ENCODE measurements at places on chromosomes 6 and 20.
A peak's percentile ranks its signal among the peaks of the same experiment; 100 is the strongest.

GRCh38 chr6:17007749-17008148 is 94.1 kb upstream of the STMND1 start:
- no peak for DNase-seq

DNA sequence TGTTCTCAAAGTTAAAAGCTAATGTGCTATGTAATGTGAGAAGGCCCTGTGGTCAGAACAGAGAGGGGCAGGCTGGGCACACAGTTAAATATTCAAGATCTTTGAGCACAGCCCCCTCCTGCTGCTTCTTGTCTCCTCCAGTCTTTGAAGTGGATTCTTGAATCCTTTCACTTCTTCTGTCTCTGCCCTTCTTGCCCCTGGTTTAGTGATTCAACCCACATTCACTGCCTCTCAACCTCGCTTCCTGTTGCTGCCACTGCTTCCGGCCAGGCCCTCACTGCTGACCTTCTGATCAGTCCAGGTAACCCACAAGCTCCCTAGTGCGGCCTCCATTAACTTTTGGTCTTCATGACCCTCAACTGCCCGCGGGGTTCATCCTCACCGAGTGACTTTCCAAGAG is 417.3 kb upstream of the NOX3 start:
- DNase-seq = no peak

GRCh38 chr20:36917240-36917639 is 34.3 kb downstream of the SAMHD1 start:
- no peak for DNase-seq

DNA sequence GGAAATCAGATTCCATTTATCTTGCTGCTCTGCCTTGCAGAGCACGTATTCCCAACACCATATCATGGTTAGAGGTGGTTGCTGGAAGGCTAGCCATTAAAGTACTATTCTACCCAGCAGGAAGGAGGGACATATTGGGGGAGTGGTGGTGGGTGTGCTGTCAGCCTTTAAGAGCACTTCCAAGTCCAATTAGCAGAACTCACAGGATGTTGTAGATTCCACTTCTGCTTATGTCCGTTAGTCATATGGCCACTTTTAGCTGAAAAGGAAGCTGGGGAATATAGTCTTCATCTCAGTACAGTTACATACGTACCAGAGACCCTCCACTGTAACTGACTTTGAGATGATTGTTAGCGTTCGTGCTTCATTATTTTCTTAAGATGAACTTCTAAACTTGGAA is 94.4 kb downstream of the SAMD3 start:
- DNase-seq = no peak

DNA sequence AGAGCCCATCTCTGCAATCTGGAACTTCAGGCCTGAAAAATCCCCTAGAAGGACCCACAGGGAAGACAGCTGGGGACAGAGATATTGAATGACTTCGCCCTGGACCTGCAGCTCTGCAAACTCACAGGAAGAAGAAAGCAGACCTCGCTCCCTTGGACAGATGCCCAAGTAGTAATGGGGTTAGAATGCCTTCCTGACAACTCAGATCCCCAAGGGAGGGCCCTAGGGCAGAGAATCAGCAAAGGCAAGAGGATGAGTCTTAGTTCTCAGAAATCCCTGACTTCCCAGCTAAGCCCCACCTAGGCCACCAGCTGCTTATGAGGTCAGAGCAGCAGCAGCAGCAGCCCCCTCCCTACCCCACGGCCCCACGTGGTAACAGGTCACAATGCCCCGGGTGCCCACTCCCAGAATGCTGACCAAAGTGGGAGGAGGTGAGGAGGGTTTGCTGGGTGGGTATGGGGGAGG is at the start of gene C20orf141:
C20orf141 (plus strand) TSS at position 401 of the 465 bp plus-strand sequence. CDS start 198 bp downstream, outside the sequence.
- peak; percentile 98 for DNase-seq

DNA sequence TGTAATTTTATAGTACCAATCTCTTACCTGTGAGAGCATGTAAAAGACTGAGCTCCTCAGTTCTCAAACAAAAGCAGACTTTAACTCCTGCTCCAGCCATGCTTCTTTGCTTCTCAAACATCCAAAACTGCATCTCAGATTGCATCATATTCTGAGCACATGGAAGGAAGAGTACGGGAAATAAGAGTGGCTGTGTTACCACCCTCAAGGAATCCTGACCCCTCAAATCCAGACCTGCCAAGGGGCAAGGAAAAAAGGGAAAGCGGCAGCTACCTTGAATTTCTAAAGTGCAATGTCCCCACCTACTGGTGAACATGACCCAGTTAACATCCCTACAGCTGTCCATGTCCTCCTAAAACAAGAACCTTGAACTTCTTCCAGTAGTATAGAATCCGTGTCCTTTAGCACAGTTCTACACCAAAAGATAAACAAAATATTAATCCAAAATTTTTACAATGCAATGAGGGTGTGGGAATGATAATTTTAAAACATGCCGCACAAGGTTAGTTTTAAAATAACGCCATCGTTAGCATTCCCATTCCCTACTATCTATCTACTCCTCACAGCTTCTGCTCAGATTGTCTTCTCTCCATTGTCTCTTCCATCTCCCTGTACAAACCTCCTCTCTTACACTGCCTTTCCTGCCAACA is 34.1 kb upstream of the HLA-DQB1 start:
- peak; percentile 19 for DNase-seq

GRCh38 chr6:73081955-73082354 is 143.3 kb downstream of the KHDC1L start:
- no peak for DNase-seq

GRCh38 chr6:27066802-27067201 is 180.7 kb upstream of the PRSS16 start:
- DNase-seq = no peak

DNA sequence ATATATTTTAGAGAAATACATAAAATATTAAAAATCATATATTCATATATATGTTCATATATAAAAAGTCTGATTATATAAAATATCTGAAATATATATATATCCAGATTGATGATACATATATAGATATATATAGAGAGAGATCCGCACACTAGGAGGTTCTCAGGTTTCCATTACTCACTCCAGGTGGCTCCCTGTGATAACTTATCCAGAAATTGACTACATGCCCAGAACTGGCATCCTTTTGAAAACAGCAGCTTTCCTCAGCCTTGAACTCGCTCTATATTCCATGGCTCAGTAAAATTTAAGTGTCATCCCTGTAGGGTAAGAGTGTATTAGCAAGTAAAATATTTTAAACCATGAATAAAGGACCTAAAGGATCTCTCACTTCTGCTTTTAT is 206.8 kb downstream of the TINAG start:
- DNase-seq = no peak

- DNase-seq = no peak
Observed at GRCh38 chr6:117072134-117072533, 193.2 kb upstream of the VGLL2 start.

DNA sequence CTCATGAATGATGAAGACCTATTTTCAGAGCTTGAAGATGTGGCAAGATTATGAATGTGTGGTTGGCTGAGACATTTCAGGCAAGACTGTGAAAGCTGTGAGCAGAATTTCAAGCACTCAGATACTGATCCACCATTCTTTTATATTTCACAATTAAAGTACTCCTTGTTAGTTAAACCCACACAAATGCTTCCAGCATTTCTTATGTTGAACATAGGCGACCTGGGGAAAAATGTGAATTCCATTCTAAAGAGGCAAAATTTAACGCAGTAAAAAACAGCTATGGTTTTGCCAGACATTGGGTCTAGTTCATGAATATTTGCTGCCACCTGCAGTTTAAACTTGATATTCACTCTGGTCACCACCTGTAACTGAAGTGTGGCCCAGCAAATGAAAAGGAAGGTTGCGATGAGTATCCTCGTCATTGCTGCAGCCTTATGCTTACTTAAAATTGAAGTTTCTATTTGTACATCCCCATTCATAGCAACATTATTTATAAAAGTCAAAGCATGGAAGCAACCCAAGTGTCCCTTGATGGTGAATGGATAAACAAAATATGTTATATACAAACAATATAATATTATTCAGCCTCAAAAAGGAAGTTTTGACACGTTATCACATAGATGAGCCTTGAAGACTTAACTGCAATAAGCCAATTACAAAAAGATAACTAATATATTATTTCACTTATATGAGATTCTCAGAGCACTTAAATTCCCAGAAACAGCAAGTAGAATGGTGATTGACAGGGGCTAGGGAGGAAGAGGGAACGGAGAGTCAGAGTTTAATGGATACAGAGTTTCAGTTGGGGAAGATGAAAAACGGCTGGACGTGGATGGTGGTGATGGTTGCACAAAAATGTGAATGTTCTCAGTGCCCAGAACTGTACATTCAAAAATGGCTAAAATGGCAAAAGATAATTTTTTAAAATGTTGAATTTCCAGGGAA is 32.4 kb upstream of the FAM184A start:
- no peak for DNase-seq

DNA sequence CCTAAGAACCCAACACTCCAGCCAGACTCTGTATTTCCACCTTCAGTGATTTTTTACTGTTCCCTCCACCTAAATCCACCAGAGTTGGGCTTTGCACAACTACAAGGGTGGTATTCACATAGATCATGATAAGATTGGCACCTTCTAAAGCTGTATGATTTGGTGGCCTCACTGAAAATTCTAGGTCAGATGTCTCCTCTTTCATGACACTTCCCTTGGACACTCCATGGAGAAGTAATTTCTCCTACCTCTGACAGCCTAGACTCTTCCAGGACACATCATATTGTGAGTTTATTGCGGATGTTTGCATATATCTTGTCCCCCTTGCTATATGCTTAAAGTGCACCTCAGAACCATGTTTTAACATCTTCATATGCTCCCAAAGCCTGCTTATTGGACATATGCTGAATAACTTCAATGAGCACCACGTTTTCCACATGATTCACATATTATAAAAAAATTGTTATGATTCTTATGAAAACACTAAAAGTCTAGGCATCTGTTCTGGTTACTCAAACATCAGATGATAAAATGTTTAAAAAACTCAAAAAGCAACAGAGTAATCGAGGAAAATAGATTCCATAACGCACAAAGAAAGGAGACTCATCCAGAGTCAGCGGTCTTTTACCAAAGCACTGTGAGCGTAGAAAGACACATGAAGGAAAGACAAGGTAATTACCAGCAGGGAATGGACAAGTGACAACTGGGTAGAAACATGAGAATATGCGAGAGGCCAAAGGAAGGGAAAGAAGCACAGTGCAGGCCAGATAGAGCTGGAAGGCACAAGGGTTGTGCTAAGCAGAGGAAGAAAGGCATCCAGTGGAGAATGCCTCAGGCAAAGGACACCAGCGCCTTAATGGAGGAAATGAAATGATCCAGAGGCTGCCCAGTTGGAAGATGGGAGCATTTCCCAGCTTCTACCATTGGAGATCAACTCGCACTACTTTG is 46.5 kb downstream of the KIF16B start:
- DNase-seq = no peak

DNA sequence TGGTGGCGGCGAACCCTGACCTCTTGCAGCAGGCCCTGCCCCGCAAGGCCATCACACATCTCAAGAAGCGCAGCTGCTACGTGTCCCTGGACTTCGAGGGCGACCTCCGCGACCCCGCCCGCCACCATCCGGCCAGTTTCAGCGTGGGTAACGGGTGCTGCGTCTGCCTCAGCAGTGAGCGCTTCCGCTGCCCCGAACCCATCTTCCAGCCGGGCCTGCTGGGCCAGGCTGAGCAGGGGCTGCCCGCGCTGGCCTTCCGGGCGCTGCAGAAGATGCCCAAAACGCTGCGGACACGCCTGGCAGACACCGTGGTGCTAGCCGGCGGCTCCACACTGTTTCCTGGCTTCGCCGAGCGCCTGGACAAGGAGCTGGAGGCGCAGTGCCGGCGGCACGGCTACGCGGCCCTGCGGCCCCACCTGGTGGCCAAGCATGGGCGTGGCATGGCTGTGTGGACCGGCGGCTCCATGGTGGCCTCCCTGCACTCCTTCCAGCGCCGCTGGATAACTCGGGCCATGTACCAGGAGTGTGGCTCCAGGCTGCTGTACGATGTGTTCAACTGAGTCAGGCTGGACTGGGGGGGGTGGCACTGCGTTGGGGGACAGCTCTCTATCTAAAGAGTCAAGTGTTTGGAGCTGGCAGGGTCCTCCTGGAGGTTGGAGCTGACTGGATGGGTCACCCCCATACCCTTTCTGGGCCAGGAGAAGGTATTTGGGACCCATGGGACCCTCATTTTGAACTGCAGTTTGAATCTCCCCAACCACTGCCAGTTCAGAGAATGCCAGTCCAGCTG is 1.1 kb downstream of the ACTL10 start:
- peak; percentile 87 for DNase-seq

- DNase-seq = no peak
Observed at GRCh38 chr20:34512266-34512954, 3.8 kb upstream of the DYNLRB1 start.

DNA sequence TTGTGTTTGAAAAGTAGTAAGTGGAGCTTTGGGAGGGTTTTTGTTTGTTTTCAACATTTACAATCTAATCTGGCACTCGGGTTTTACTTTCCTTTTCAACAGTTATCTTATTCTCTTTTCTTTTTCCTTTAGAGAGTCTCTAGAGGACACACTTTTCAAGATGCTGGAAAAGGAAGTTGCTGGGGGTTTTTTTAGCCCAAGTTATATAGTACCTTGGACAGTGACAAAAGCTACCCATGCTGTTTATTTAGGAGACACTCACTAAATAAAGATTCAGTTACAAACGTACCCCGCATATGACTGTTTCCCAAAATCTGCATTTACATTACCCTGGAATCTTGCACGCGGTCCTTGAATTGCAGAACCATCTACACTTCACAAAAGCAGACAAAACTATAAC is 78.8 kb downstream of the MAP7 start:
- no peak for DNase-seq

DNA sequence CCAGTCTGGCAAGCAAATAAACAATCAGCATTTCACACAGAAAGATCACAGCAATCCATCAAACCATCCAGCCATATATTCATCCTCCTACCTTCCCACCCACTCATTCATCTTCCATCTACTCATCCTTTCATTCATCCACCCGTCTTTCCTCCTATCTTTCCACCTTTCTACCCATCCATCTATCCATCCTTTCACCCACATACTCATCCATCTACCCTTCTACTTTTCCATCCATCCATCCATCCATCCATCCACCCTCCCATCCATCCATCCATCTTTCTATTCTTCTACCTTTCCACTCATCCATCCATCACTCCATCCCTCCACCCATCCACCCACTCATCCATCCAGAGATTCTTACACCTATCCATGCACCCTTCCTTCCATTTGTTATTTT is 49.3 kb downstream of the KIAA0319 start:
- no peak for DNase-seq

GRCh38 chr20:38145729-38146075 is 19.4 kb downstream of the TGM2 start:
- no peak for DNase-seq

Measured in H54 (cell line).